Body of pancreas (tissue), 4 donors: ENCODE measurements at places on chromosomes 1 and 21. TPM values are rescaled to one million over a fixed set of nuclear protein-coding genes. Genes with fewer than 3 reads are reported as not detected.

Gene AIRE
- total RNA-seq, result not detected

GRCh38 chr1:158186180-158186579 lies 5.5 kb downstream of the CD1D start:
- DNase-seq, result no peak

DNA sequence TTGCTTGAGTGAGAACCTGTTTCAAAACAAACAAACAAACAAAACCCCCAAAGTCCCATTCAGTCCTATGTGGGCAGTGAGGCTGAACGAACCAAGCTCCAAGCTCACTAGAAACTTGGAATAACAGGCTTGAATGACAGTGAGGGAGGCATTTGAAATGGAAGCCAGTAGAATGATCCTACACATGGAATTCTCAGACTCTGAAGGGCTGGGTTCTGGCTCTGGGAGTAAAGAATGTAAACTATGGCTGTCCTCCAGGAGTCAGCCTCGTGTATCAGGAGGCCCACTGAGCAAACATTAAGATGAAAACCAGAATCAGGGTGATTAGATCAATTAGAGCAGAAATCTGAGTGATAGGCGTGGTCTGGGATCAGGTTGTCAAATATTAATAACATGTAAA lies 14.9 kb downstream of the PCP4L1 start:
- DNase-seq, result no peak

DNA sequence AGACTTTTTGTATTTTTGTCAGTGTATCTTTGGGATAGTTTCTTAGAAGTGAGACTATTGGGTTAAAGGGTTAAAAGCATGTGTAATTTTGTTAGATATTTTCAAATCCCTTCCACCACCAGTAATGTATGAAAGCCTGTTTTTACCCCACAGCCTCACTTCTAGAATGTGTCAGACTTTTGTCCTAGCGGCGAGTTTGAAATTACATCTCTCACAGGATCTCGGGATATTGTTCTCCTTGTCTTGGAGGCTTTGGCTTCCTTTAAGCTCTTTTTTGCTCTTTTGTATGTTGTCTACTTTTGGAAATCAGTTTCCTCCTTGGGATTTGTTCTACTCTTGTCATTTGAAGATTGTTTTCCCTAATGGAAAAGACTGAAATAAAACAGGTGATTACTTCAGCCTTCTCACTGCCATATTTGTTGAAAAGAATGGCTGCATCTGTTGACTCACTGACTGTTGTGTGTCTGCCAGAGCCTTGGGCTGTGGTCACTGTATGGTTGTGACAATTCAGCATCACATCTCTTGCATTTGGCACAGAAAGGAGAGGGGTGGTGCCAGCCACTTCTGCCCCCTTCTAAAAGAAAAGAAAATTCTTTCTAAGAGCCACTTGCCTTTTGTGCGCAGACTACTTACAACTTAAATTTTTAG lies 22.6 kb downstream of the ST3GAL3 start:
- DNase-seq, result no peak

DNA sequence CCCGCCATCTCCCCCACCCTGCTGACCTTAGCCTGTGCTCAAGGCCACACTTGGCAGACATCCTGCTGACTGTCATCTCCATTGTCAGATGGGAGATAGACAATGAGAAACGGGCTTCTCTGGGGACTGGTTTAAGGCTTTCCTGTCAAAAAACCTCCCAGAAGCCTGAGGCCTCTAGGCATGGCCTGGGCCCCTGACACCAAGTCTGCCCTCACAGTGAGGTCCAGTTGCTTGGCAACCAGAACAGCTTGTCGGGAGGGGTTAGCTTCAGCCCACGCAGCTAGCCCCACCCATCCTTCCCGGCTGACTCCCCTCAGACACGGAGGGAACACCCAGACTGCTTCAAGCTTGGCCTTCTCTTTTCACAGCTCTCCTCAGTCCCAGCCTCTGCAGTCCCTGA lies 11.0 kb downstream of the PLEKHA6 start:
- DNase-seq, result peak; percentile 60

DNA sequence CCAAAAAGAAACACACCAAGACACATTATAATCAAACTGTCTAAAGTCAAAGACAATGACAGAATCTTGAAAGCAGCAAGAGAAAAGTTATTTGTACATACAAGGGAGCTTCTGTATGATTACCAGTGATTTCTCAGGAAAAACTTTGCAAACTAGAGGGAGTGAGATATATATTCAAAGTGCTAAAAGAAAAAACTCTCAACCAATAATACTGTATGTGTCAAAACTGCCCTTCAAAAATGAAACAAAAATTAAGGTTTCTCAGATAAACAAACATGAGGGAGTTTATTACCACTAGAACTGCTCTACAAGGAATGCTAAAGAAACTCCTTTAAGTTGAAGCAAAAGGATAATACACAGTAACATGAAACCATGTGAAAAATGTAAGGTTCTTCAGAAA lies 79.4 kb downstream of the LBR start:
- no peak for DNase-seq
